Foreskin keratinocyte (primary cell): ENCODE measurements at places on chromosomes 6 and 20. TPM values are rescaled to one million over a fixed set of nuclear protein-coding genes. Genes with fewer than 3 reads are reported as not detected.

Gene RFX6
- total RNA-seq = not detected in 2 replicates

Gene TMEM217
- 0.63 and 0.78 TPM in 2 replicates for total RNA-seq

Gene TUBB
- 1,201 and 1,290 TPM in 2 replicates for total RNA-seq

Gene RNGTT
- total RNA-seq = 16.4 and 16.6 TPM in 2 replicates

Gene PHF3
- total RNA-seq = 31.6 and 34.2 TPM in 2 replicates

Gene NDRG3
- total RNA-seq = 27.6 and 30.4 TPM in 2 replicates

Gene FOXA2
- 1.1 and 1.4 TPM in 2 replicates for total RNA-seq

Gene EDN3
- not detected in 2 replicates for total RNA-seq

Gene PPARD
- total RNA-seq = 16.9 and 18.6 TPM in 2 replicates

Gene SRSF12
- 0.32 and 0.51 TPM in 2 replicates for total RNA-seq

Gene BPIFA1
- total RNA-seq = not detected in 2 replicates

Gene SLC2A10
- total RNA-seq = 0.11 and 0.37 TPM in 2 replicates

Gene EMILIN3
- 0.04 TPM in 1 of 2 replicates, not detected in the other for total RNA-seq

Gene VSX1
- not detected in 2 replicates for total RNA-seq

Gene NR2E1
- total RNA-seq = not detected in 2 replicates

Gene TUBB2B
- total RNA-seq = 1.2 TPM in 1 of 2 replicates, not detected in the other

Gene LINC00237
- not detected in 2 replicates for total RNA-seq

Gene SLC13A3
- total RNA-seq = 3.1 and 5.1 TPM in 2 replicates

Gene FAM217B
- total RNA-seq = 13.7 and 14.7 TPM in 2 replicates

Gene RAET1G
- total RNA-seq = 1.0 and 1.2 TPM in 2 replicates

Gene EHMT2
- total RNA-seq = 42.5 and 42.6 TPM in 2 replicates

Gene NRM
- 24.5 and 26.3 TPM in 2 replicates for total RNA-seq

Gene INSM1
- not detected in 2 replicates for total RNA-seq

Gene PBOV1
- total RNA-seq = not detected in 2 replicates

Gene NOTCH4
- total RNA-seq = 0.31 and 0.32 TPM in 2 replicates

Gene SMLR1
- not detected in 2 replicates for total RNA-seq

Gene C20orf144
- 0.07 TPM in 1 of 2 replicates, not detected in the other for total RNA-seq

Gene OR2H1
- not detected in 2 replicates for total RNA-seq

Gene TMEM14B
- total RNA-seq = 109 and 111 TPM in 2 replicates

Gene ENPP5
- 0.74 and 1.4 TPM in 2 replicates for total RNA-seq

Gene SLA2
- total RNA-seq = not detected in 2 replicates

Gene HUS1B
- total RNA-seq = 0.18 and 0.31 TPM in 2 replicates

Gene DSP
- 352 and 371 TPM in 2 replicates for total RNA-seq

Gene ANKRD66
- total RNA-seq = not detected in 2 replicates

Gene ZSWIM1
- total RNA-seq = 7.5 and 8.3 TPM in 2 replicates

Gene MYLK2
- 0.07 TPM in 2 replicates for total RNA-seq

Gene TRIM40
- total RNA-seq = not detected in 2 replicates

Gene REM1
- total RNA-seq = not detected in 2 replicates

Gene LTV1
- total RNA-seq = 37.0 and 45.4 TPM in 2 replicates

Gene CGA
- not detected in 2 replicates for total RNA-seq

Gene TTI1
- total RNA-seq = 25.8 and 28.5 TPM in 2 replicates

Gene PAX1
- total RNA-seq = not detected in 2 replicates

Gene C20orf204
- 0.18 and 0.34 TPM in 2 replicates for total RNA-seq

Gene ARMH2
- total RNA-seq = not detected in 2 replicates

Gene ADGRF5
- total RNA-seq = 0.03 TPM in 1 of 2 replicates, not detected in the other

Gene FRS3
- total RNA-seq = 2.2 and 2.6 TPM in 2 replicates

Gene COX4I2
- total RNA-seq = not detected in 2 replicates

Gene PCED1A
- total RNA-seq = 7.9 and 9.8 TPM in 2 replicates
